ENCODE measurements at places on chromosomes 7 and 10. TPM values are rescaled to one million over a fixed set of nuclear protein-coding genes. Genes with fewer than 3 reads are reported as not detected.

The LRRC72 gene
- not detected for polyA plus RNA-seq

The MDH2 gene
- polyA plus RNA-seq: 203 TPM

The TAF6 gene
- polyA plus RNA-seq: 113 TPM

The RNF32 gene
- 0.72 TPM for polyA plus RNA-seq

The PTPN12 gene
- 23.6 TPM for polyA plus RNA-seq

The BICC1 gene
- 0.20 TPM for polyA plus RNA-seq

The GDF2 gene
- polyA plus RNA-seq: not detected

The ADCY1 gene
- 11.8 TPM for polyA plus RNA-seq

The ACTR3C gene
- polyA plus RNA-seq: 1.5 TPM

The CDC14C gene
- polyA plus RNA-seq: 0.09 TPM

The VWDE gene
- polyA plus RNA-seq: 8.5 TPM

The CLCN1 gene
- polyA plus RNA-seq: 0.36 TPM

The ASB15 gene
- not detected for polyA plus RNA-seq

The HABP2 gene
- not detected for polyA plus RNA-seq

The HOXA9 gene
- not detected for polyA plus RNA-seq

The AKR1C3 gene
- 6.9 TPM for polyA plus RNA-seq

The PDZD7 gene
- 1.7 TPM for polyA plus RNA-seq

The DDX56 gene
- polyA plus RNA-seq: 82.0 TPM

The CHRM2 gene
- 0.32 TPM for polyA plus RNA-seq

The AS3MT gene
- 5.8 TPM for polyA plus RNA-seq

The WNT8B gene
- 0.71 TPM for polyA plus RNA-seq

The AP1S1 gene
- polyA plus RNA-seq: 59.3 TPM

The KIN gene
- 1.6 TPM for polyA plus RNA-seq

The ASIC3 gene
- polyA plus RNA-seq: 1.6 TPM

The GJD4 gene
- polyA plus RNA-seq: not detected

The RELN gene
- polyA plus RNA-seq: 0.11 TPM

The C10orf62 gene
- 0.05 TPM for polyA plus RNA-seq

The SMO gene
- 67.6 TPM for polyA plus RNA-seq

The ACBD7 gene
- 11.5 TPM for polyA plus RNA-seq

The BAMBI gene
- polyA plus RNA-seq: 5.6 TPM

The GALNT17 gene
- polyA plus RNA-seq: 37.7 TPM

The EGFR gene
- 1.9 TPM for polyA plus RNA-seq

The OR2A12 gene
- polyA plus RNA-seq: not detected

The CTNNA3 gene
- 1.3 TPM for polyA plus RNA-seq

The GRID2IP gene
- polyA plus RNA-seq: 1.5 TPM

The LRRC18 gene
- not detected for polyA plus RNA-seq

The CFAP43 gene
- polyA plus RNA-seq: 0.35 TPM

The C10orf105 gene
- 0.71 TPM for polyA plus RNA-seq

The ABLIM1 gene
- 62.6 TPM for polyA plus RNA-seq

The PON3 gene
- polyA plus RNA-seq: not detected

The CHST3 gene
- polyA plus RNA-seq: 2.0 TPM
